Naive thymus-derived CD8-positive, alpha-beta T cell (primary cell): ENCODE measurements at places on chromosomes 1 and 21. TPM values are rescaled to one million over a fixed set of nuclear protein-coding genes. Genes with fewer than 3 reads are reported as not detected.

DNA sequence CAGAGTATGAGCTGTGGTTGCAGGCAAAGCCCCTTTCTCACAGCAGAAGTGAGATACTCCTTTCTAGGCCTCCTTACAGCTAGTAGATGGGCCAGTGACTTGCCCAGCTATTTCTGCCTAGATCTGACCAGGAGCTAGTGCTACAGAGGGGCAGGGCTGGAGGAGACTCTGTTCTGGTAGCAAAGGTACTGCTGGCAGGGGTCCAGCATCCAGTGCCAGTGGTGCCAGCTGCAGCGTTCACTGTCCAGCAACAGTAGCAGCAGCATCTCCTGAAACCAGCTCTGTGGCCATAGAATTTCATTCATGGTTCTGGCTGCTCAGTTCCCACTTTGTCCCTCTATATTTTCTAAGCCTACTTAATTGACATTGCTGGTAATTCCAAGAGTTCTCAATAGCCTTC, 62.5 kb upstream of the CNN3 start:
- DNase-seq = no peak

GRCh38 chr1:20057886-20058420, 12.0 kb upstream of the PLA2G5 start:
- DNase-seq = no peak

DNA sequence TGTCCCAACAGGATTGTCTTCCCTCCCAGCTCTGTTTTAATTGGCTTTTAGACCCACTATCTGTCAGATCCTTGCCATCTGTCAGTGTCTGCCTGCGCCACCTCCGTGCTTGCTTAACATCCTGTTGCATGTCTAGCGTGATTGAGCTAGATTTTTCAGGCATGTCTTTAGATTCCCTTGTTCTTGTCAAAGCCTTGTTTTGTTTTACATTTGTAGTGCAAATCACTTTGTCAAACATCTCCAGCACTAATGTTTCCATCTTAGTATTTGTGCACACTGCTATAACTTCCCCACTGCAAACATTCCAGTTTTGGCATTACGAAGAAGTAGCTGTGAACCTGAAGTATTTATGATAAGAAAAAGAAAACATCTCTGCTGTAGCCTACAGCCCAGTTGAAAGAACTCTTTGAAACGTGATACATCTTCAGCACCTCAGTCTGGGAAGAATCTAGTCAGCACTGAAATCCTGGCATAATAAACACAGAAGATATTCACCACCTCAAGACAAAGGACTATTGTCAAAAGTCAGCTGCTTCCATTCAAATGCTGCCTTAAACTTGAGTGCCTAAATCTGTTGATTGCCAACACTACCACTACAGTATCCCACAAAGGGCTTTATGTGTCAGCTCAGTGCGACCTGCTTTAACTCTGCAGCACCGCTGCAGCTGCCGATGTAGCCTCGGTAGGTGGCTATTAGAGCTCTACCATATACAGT, 105.0 kb downstream of the FNBP1L start:
- DNase-seq = no peak

- no peak for DNase-seq
Measured at GRCh38 chr21:37364722-37365121, 1.9 kb upstream of the DYRK1A start.

DNA sequence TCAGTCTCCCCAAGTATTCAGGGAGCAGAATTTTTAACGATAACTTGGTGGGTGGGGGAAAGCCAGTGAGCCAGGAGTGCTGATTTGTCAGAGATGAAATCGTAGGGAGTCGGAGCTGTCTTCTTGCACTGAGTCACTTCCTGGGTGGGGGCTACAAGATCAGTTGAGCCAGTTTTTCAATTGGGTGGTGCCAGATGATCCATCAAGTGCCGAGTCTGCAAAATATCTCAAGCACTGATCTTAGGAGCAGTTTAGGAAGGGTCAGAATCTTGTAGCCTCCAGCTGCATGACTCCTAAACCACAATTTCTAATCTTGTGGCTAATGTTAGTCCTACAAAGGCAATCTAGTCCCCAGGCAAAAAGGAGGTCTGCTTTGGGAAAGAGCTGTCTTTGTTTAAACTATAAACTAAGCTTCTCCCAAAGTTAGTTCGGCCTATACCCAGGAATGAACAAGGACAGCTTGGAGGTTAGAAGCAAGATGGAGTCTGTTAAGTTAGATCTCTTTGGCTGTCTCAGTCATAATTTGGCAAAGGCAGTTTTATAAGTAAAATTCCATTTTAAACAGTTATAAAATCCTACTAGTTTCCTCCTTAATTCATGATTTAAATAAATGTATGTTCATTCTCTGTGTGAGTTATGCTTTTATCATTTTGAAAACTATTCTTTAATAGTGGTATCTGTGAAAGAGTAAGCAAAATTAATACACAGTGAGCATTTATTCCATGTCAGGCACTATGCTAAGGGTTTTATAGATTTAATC, 51.7 kb downstream of the SLC16A1 start:
- DNase-seq = no peak

DNA sequence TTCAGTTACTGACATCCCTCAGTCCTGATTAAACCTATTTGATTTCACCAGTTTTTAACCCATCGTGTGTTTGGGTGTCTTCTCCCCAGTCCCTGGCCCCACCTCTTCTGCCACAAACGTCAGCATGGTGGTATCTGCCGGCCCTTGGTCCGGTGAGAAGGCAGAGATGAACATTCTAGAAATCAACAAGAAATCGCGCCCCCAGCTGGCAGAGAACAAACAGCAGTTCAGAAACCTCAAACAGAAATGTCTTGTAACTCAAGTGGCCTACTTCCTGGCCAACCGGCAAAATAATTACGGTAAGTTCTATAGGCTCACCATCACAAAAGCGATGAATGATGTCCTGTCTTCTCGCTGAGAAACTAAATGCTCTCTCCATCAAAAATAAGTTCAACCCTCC, 28.7 kb downstream of the NBPF3 start:
- no peak for DNase-seq

GRCh38 chr1:28537457-28538199, 15.3 kb upstream of the TRNAU1AP start:
- no peak for DNase-seq

- DNase-seq = no peak
Measured at GRCh38 chr1:19006000-19006399, 49.5 kb upstream of the IFFO2 start.

GRCh38 chr1:101323535-101323934, 86.7 kb downstream of the S1PR1 start:
- no peak for DNase-seq

- no peak for DNase-seq
Measured at GRCh38 chr1:4269952-4270570, 370.0 kb upstream of the C1orf174 start.

DNA sequence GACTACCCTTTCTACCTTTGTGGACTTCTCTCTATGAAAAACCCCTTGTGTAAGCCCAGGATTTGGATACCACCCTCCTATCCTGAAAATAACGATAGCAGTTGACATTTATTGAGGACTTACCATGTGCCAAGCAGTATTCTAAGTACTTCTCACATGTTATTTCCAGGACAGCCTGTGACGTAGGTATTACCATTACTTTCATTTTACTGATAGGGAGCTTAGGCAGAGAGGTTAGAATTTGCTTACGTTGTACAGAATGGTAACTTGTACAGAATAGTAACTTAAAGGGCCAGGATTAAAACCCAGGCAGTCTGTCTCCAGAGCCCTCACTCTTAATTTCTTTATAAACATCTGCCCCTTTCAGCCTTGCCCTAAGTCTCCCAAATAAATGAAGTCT, 138.3 kb downstream of the NTMT2 start:
- DNase-seq = no peak

GRCh38 chr1:177569476-177569875, 398.7 kb downstream of the BRINP2 start:
- DNase-seq = no peak

GRCh38 chr1:78688697-78689096, 39.1 kb downstream of the IFI44 start:
- DNase-seq = no peak

- DNase-seq = no peak
Measured at GRCh38 chr1:28551381-28551780, 1.5 kb upstream of the TRNAU1AP start.

DNA sequence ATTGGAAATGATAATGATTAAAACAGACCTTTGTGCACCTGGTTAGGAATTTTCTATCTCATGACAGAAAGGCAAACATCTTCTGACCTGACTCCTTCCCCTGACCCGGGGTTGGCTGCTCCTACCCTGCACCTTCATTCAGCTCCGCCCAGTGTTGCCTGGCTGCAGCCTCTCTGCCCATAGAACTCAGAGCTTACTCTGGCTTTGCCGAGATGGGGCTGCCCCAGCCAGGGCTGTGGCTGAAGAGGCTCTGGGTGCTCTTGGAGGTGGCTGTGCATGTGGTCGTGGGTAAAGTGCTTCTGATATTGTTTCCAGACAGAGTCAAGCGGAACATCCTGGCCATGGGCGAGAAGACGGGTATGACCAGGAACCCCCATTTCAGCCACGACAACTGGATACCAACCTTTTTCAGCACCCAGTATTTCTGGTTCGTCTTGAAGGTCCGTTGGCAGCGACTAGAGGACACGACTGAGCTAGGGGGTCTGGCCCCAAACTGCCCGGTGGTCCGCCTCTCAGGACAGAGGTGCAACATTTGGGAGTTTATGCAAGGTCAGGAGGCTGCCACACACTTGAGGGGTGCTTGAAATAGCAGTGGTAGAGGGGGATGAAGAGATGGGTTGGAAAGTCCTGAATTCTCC, at the start of gene DIO1:
Gene DIO1 (plus strand): TSS at position 189 of the 638 bp plus-strand sequence. CDS start 24 bp downstream, at position 213.
- no peak for DNase-seq

- DNase-seq = no peak
Measured at GRCh38 chr1:234997201-234997895, 131.3 kb downstream of the TOMM20 start.

GRCh38 chr1:211135342-211135950, 1.5 kb upstream of the KCNH1 start:
- no peak for DNase-seq

- DNase-seq = no peak
Measured at GRCh38 chr1:33338440-33339211, 17.7 kb upstream of the A3GALT2 start.

- DNase-seq = no peak
Measured at GRCh38 chr1:172498857-172499256, 34.1 kb upstream of the SUCO start.

The FBLIM1 gene
- total RNA-seq = not detected

The BNIPL gene
- 5.3 TPM for total RNA-seq

The C2CD4D gene
- 0.21 TPM for total RNA-seq

The CD5L gene
- not detected for total RNA-seq
